ENCODE measurements at places on chromosomes 12 and 14. TPM values are rescaled to one million over a fixed set of nuclear protein-coding genes. Genes with fewer than 3 reads are reported as not detected.

DNA sequence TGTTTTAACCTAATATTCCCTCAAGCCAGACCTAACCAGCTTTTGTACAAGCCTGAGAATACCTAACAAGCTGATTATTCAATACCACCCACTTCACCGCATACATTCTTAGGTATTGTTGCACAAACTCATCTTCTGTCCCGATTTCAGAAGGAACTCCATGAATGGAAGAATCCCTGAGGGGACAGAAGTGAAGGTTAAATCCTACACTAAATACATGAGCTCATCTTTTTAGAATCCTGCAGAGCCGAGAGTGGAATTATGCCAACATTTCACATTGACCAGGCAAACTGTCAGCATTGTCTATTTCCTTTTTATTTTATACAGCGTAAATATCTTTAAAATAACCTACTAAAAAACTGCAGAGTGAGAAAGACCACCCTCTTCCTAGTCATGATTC lies 140.7 kb upstream of the PRICKLE1 start:
- DNase-seq: peak; percentile 68

- no peak for DNase-seq
These were observed at the start of gene PTCSC3 for GRCh38 chr14:36176524-36176923. Gene PTCSC3 (minus strand): TSS chr14:36176722.

GRCh38 chr14:100031506-100032281 lies 33.5 kb upstream of the EVL start:
- no peak for DNase-seq

GRCh38 chr14:90767899-90768298 lies 48.3 kb downstream of the TTC7B start:
- no peak for DNase-seq

GRCh38 chr12:78671295-78671694 lies 193.3 kb upstream of the SYT1 start:
- no peak for DNase-seq

The CEP290 gene
- total RNA-seq: 34.6 TPM
